ENCODE measurements at places on chromosomes 5 and 9. TPM values are rescaled to one million over a fixed set of nuclear protein-coding genes. Genes with fewer than 3 reads are reported as not detected.

GRCh38 chr9:72665421-72665820, 144.0 kb downstream of the TMC1 start:
- DNase-seq = no peak

DNA sequence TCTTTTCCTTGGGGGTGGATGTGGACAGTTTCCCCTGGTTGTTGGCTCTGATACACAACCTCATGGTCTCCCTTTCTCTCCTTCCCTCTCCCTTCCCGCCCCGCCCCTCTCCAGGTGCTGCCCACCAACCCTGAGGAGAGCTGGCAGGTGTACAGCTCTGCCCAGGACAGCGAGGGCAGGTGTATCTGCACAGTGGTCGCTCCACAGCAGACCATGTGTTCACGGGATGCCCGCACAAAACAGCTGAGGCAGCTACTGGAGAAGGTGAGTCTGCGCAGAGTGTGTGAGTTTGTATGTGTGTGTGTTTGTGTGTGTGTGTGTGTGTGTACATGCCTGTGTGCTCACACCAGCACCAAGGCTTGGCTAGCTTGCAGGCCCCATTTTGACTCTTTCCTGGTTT, 2.6 kb downstream of the OLFM1 start:
- DNase-seq = no peak

- no peak for DNase-seq
Measured at GRCh38 chr9:31683116-31683515, 701.3 kb upstream of the ACO1 start.

- no peak for DNase-seq
Measured at GRCh38 chr5:5198815-5199214, 58.7 kb downstream of the ADAMTS16 start.

GRCh38 chr5:34554641-34555040, 101.5 kb upstream of the RAI14 start:
- no peak for DNase-seq

Gene PCDHGB5
- 9.3 TPM for total RNA-seq

DNA sequence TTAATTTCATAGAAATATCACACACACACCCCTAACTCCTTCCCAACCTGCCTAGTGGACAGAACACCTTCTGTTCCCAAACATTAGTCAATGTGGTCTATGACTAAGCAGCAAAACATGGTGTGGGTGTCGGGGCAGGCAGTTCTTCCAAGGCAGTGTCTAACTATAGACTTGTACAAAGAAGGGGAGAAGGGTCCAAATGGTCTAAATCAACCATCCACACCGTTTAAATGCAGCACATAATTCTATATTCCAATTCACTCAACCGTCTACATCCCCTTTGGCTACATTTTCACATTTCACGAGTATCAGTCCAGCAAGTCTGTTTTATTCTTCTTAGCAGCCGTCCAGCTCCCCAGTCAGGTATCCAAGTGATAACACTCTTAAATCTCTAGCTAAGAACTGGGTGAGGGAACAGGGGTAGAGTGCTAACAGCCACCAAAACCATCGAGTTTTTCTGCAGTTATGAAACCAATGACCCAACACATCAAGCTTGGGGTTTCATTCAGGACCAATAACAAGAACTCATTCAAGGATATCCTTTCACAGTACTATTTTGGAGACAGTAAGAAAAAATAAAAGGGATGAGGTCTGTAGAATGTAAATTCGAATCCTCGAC, 3.3 kb downstream of the ZNF608 start:
- DNase-seq = no peak

DNA sequence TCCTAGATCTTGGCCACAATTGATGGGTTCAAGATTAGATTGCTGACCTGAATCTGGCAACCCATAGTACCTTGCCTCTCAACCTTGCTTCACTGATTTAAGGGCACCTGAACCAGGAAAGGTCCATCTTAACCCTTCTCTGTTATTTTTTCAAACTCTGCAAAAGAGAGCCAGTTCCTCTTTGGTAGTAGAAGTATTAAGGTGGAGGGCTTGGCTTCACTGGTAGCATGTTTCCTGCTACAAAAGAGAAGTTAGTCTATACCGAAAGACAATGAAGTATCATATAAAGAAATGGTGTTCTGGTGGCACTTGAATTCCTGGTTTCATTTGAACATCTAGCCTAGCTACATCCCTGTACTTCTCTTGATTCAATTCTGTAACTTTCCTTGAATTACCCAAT, 8.5 kb downstream of the ALG2 start:
- DNase-seq = no peak

Gene MYOT
- not detected for total RNA-seq

GRCh38 chr9:127853312-127854183, 910 bp downstream of the ENG start:
- no peak for DNase-seq

DNA sequence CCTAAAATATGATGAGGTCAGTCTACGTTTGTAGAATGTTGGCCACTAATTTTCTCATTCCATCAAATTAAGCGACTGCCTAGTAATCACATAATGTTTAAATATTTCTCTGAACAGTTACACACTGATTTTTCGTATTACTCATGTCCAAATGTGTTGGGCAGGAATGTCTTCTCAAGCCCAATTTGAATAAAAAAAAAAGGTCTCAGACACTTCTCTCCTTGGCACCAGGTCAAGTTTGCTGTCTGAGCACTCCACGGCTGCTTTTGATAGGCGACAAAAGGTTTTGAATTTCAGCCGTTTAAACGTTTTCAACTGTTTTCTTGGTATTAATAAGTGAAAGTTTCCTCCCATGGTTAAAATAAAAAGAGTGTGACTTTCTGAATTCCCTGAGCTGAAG, 542.1 kb downstream of the IRX1 start:
- DNase-seq = no peak

DNA sequence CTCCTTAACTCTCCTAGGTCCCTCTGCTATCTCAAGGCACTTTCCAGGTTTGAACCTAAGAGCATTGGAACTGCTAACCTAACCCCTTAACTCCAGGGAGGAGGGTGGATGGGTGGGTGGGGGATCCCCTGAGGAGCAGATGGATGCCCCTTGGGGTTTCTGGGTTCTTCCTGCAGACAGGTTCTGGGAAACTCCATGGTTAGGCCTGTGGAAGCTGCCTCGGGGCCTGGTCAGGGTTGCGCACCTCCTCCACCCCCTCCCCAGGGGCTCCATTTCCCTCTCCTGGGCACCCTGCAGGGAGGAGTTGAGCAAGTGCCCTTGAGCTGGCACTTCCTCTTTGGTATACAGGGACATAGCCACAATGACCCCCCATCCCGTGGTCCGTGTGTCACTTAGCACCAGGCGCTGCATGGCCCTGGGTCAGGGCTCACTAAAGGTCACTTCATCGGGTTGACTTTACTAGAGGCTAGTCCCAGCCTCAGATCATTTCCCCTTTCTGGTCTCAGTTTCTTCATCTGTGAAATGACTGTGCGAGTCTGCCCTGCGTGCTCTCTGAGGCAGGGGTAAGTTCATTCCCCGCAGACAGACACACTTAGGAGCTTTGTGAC, 16.0 kb downstream of the CXXC5 start:
- no peak for DNase-seq

GRCh38 chr5:80198399-80198798, 57.4 kb downstream of the SERINC5 start:
- peak; percentile 24 for DNase-seq

- no peak for DNase-seq
Measured at GRCh38 chr5:142420561-142421227, 95.9 kb upstream of the SPRY4 start.

Gene PCDHGA12
- total RNA-seq = 6.1 TPM

Gene SLC6A19
- total RNA-seq = not detected

DNA sequence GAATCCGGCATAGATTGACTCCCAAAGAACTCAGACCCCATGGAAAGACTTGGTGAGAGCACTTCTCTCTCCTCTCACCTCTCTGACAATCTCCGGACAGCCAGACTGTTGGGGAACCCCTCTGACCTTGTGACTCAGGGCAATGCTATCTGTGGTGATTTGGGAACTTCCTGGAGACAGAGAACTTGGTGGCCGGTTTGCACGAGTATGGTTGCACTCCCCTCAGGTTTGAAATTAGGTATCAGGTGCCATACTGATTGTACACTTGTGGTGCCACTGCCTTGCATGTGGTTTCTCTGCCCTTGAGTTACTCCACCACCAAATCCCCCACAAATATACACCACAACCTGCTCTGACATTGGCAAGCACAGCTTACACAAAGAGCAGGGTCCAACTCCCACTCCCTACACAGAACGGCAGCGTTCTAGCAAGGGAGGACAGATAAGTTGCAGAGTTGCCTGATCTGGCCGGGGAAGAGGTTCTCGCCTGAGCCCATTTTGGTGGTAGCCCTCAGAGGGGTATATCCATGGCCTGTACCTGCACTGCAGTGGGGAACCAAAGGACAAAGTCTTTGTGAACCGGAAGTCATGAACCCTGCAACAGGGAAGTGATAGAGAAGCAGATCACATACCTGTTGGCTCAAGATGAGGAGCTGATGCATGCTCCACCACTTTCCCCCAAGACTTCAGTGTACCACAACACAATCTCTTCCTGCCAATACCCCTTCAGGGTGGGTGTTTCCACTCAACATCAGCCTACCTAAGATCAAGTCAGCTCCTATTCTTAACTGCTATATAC, 255.1 kb downstream of the MCTP1 start:
- DNase-seq = no peak

DNA sequence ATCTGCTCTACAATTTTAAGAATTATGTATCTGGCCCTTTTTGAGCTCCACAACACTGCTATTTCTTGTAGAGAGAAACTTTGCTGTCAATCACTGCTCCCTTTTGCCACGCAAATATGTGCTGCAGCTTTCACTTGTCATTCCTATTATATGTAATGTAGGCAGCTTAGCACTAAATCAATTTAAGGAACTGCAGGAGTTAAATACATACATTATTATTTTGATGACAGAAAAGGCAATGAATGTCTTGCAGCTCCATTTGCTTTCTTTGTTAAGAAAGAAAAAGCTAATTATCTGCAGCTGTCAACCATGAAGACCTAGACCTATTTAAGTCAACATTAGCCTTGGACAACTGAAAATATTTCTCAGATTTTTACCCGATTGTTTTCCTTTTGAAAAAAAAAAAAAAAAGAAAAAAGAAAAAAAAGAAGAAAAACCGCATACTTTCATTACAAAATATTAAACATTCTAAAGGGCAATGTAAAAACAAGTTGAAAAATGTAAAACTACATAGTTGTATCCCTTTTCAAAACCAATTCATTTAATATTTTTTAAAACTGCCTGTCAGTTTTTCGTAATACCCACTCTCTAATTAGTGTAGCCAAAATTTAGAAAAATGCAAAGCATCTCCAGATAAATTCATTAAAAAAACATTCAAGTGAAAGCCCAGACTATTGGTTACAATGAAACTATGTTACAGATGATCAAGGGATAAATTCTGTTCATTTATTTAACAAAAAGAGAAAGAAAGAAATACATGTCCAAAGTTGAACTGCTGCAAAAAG, 57.2 kb downstream of the RFX3 start:
- no peak for DNase-seq

Gene NFIL3
- 32.4 TPM for total RNA-seq

Gene SKIC3
- total RNA-seq = 163 TPM

DNA sequence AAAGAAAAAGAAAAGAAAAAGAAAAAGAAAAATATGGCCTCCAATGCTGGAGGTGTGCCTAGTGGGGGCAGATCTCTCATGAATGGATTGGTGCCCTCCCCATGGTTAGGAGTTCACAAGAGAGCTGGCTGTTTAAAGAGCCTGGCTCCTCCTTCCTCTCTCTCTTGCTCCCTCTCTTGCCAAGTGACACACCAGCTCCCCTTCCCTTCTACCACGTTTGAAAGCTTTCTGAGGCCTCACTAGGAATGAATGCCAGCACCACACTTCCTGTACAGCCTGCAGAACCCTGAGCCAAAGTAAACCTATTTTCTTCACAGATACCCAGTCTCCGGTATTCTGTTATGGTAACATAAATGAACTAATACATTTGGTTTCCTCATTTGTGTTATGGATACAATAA, 14.4 kb upstream of the GALNT10 start:
- no peak for DNase-seq

DNA sequence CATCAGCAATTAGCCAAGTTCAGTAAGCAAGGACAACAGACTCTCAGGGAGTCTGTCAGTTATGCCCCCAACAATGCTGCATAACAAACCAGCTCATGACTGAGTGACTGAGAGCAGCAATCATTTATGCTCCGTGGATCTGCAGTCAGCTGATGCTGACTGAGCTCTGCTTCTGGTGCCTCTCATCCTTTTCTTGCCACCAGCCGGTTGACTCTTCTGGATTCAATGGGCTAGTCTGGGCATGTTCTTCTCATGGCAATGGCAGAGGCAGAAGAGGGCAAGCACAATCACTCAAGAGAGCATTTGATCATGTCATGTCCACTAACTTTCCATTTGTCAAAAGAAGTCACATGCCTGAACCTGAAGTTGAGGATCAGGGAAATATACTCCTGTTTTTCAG, 157.0 kb upstream of the NTRK2 start:
- no peak for DNase-seq

DNA sequence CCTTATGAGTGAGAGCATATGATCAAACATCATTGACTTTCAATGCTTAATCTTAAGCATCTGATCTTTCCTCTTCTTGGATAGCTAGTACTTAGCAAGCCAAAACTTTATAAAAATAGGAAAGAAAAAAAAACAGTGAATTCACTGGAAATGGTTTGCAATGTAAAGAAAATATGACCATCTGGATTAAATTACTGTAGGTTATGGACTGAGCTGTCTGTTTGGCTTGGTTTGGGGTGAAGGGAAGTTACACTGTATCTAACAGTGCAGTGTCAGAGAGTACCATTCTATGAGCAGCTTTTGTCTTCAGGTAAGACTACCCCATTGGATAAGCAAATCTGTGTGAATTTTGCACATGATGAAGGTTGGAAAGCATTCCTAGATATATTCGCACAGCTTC, 151.4 kb downstream of the TLE1 start:
- DNase-seq = no peak

DNA sequence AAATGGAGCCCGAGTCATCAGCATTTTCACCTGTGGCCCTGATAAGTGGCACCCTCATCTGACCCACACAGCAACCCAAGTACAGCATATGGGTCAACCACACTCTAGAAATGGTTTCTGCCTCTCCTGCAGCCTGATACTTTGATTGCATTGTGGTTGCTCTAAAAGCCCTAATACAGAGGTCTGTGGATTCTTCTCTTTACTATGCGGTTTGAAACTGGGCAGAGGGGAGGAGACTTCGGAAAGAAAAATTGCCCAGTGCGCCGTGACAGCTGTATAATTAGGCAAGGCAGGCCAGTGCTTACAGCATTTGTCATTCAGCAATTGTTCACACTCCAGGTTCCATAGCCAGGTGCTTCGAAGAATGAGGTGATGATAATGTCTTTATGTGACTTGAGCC, 361.0 kb downstream of the NFIB start:
- DNase-seq = no peak

DNA sequence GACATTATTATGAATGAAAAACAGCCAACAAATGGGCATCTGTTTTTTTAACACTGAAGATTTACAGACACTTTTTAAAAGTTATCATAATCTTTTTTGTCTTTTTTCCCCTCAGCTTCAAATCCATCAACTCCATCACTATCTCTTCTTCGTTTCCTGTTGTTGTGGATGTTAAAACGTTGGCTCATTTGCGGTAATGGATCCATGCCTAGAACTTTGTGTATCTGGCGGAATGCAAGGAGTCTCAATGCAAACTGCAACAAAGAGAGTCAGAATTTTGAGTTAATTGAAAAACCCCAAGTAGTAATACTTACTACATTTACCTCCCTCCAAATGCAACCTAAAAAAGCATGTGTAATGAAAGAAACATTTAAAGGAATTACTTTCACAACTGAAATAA, 42.9 kb upstream of the MTMR12 start:
- DNase-seq = no peak
